ENCODE measurements at places on chromosomes 3 and 15.

- DNase-seq = no peak
Measured at GRCh38 chr15:70486451-70487386, 276.6 kb downstream of the UACA start.

DNA sequence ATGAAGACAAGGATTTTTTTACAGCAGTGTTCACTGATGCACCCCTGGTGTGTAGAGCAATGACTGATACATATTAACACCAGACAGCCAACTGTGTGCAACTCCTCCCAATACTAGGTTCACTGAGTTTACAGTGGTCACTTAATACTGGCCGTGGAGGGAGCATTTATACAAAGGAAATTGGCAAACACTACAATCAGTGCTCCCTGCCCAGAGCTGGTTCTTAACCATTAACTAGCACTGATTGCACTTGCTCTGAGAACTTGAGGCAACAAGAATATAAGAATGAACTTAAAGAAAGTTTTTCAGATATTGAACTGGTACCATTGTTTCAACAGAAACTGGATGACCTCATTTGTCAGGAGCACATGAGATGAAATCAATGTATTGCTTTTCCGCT, 110.6 kb downstream of the MAGI1 start:
- no peak for DNase-seq

DNA sequence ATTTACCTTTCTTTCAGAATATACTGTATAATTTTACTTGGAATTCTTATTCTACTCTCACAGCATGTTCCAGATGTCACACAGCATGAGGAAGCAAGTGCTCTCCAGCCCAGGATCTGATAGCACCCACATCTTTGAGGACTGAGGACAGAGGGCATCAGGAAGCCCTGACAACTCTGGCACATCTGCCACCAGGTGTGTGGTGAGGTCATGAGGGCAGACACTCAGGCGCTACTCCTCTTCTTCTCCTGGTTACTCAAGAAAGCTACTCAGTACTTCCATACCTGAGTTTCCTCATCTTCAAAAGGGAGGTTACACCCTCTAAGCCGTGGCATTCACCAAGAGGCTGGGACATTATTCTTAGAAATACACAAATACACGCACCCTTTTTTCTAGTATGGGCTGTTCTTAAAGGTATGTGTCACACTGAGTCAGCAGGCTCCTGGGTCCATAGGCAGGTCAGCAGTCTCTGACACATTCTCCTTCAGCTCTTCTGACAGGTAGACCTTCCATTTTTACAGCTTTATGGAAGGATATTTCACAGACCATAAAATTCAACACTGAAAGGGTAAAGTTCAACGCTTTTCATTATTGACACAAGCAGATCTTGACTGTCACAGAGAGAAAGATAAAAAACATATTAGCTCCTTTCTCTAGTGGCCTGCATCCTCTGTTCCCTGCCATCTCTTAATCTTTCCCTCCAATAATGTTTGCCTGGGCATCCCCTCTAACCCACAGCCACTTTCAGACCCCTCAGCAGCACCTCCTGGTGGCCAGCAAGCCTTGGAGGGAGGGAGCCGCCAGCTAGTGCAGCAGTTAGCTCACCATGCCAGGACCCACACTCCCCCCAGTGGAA, 103.2 kb upstream of the TJP1 start:
- no peak for DNase-seq

- peak; percentile 34 for DNase-seq
Measured at GRCh38 chr3:18559331-18559842, 134.2 kb upstream of the SATB1 start.

GRCh38 chr3:191176038-191176785, 22.8 kb upstream of the OSTN start:
- no peak for DNase-seq

DNA sequence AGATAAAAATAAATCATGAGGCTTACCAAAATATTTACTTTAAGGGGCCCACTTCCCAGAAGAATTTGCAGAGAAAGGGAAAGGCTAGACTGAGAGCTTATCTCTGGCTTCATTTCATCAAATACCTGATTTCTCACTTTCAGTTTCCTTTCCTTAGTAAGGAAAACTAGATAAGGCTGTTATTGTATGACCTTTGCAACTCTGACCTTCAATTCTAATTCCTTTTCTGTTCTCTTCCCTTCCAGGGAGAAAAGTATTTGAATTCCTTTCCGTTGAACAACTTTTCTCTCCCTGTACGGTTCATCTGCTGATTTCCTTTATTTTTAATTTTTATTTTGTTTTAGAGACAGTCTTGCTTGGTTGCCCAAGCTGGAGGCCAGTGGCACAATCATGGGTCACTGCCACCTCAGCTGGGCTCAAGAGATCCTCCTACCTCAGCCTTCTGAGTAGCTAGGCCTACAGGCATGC, 7.1 kb upstream of the PXK start:
- DNase-seq = no peak

Data from NCI-H774 (cell line).